ENCODE measurements at places on chromosomes 6 and 20.

DNA sequence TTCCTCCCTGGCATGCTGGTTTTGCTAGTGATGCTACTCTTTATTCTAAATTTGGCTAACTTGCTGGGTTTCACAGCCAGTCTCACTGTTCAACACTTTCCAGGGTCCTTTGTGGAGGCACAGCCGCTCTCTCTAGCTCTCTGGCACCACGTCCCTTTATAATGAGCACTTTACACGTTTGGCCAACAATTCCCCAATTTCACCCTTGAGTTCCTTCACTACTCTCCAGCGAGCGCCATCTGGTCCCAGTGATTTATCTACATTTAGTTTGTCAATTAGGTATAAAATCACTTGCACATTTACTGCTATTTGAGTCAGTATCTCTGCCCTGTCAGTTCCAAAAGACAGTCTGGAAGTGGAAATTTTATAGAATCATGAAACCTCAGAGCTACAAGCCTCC, 241.9 kb upstream of the MOCS1 start:
- no peak for ATAC-seq

DNA sequence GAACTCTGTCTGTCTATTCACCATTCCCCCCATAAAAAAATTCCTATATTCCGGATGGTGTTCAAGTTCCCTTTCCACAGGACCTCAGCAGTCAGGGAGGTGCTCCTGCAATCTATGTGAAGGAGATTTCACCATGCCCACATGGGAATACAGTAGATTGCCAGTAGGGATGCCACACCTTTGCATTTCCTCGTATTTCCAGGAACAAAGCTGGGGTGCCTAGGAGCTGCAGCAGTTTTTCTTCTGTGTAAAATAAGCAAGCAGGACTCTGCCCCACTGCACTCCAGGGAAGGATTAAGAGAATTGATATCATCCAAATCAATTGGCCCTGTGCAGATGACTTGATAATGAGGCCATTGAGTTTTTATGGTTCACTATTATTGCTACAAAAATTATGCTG, 7.4 kb upstream of the KIF16B start:
- no peak for ATAC-seq

DNA sequence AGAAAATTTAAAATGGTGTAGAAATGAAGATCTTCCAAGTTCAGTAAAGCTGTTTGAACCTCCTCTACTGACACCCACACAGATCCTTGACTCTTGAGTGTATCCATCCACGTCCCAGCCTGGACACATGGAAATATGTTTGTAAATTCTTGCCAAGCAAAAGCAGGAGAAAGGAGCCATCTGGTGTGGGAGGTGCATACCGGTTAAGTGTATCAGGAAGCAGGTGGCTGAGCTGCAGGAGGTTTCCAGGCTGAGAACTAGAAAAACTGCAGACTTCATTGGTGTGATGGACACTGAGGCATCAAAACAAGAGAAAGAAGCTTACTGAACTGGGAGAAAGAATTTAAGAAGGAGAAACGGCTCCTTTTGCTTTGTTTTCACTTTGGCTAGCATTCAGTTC, 229.9 kb upstream of the GRIK2 start:
- ATAC-seq: no peak

DNA sequence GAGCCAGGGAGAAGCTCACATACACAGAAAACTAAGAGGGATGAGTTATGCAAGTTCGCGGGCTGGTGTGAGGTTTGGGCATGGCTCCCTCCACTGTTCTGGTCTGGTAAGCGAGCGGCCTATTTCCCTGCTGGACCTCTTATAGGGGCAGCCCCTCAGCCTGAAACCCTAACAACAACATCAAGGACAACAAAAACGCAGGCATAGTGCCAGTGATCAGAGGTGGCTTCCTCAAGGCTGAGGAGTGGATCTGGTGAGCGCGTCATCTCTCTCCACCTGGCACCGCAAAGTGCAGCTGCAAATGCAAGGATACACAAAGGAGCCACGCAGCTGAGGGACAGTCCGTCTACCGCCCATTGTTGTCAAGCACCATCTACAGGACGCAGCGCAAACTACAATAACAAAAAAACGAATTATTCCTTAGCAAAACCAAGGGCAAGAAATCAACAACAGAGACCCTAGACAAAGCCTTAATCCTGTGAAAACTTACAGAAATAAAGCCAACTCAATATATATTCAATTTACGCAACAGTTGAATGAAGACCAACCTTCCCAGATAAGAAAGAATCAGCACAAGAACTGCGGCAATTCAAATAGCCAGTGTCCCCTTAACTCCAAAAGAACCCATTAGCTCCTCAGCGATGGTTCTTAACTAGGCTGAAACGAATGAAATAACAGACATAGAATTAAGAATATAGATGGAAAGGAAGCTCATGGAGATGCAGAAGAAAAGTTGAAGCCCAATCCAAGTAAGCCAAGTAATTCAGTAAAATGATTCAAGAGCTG, 9.2 kb upstream of the DEFB110 start:
- no peak for ATAC-seq

- peak; percentile 85 for ATAC-seq
Measured at GRCh38 chr6:33276864-33277662, at the start of gene B3GALT4. TSS of gene B3GALT4 (plus strand) at chr6:33277123. CDS start at chr6:33277420, 297 bp downstream.

DNA sequence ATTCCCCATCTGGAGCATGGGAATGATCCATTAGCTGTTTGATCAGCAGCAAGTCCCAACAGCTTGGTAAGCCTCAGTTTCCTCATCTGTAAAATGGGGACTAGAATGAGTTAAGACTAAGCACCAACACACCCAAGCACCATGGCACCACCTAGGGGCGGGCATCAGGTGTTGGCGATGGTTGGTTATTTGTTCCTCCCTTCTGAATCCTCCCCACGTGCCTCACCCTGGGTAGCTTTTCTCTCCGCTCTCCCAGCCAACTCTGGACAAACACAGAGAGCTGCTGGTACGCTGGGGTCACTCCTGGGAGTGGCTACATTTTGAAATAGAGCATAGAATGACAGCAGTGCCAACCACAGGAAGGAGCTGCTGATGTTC, 13.3 kb upstream of the ITPR3 start:
- no peak for ATAC-seq

DNA sequence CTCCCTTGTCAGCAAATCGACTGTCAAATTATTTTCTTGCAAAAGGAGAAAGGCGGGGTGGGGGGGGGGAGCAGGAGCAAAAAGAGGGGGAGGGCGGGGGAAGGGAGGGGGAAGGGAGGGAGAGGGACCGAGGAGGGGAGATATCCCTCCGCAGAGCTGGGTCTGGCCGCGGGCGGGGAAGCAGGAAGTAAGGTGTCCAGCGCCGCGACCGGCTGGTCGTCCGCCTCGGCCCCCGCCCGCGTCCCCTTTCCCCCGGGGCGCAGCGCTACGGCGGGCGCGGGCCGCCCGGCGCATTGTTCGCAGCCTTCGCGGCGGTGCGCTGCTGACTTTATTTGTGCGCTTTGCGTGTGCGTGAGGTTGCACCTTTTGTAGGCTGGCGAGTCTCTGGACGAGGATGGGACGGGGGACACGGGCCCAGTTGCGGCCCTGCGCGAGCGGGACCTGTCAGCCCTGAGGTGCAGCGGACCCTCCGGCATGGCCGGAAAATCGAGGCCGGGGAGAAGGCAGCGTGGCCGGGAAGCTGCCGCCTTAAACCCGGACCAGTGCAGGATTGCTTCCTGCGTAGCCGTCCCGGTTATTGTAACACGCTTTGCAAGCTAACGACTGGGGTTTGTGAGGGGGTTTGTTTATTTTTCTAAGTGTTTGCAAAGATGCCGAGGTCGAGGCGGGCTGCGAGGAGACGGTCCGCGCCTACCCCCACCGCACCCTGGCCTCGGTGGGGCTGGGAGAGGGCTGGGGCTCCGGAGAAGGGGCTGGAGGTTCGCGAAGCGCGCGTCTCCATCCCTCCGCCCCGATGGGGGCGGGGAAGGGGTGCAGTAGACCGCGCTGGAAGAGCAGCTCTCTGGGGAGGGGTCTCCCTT, 675 bp upstream of the TRERF1 start:
- peak; percentile 57 for ATAC-seq

DNA sequence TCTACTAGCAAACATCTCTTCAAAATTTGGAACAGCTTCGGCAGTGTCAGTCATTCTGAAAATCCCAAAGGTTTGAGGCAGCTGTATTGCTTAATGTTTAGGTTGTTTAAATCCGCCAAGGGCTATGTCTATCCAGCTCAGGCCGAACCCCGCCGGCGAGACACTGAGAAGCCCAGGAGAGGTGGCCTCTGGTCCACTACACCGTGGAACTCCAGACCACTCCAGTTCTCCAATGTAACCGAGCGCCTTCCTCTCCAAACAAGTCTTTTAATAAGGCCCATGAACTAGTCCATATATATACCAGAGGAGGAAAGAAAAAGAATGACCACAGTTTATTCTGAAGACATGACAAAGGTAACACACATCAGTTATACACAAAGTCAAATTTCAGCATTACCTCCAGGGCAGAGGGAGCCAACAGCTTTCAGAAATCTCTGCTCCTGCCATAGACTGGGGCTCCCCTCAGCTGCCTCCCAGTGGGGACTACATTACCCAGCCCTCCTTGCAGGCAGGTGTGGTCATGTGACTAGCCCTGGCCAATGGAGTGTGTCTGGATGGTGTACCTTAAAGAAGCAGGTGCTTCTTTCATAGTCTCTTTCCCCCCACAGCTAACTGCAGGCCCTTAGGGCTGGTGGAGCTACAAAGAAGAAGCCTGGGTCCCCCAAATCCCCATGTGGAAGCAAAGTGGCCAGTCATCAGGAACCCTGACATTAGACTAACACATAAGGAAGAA, at the start of gene RAMACL:
TSS of gene RAMACL (minus strand) at position 255 of the 733 bp plus-strand sequence. CDS start at position 54, 201 bp downstream.
- no peak for ATAC-seq

DNA sequence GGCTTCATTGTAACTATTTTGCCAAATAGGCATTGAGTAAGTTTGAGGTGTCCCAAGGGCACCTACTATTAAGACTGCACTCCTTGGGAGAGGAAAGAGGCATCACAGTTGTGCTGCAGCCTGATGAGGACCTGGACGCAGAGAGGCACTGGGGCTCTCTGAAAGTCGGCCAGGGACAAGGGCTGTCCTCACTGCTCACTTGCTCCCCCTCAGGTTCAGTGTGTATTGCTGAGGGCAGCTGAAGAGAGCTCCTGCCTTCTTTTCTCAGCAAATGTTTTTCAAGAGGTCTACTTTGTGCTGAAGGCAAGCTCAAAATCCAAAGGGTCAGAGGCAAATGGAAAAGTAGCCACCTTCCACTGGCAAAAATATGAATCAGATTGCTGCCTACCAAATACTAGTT, 331.8 kb downstream of the RIMS1 start:
- no peak for ATAC-seq

DNA sequence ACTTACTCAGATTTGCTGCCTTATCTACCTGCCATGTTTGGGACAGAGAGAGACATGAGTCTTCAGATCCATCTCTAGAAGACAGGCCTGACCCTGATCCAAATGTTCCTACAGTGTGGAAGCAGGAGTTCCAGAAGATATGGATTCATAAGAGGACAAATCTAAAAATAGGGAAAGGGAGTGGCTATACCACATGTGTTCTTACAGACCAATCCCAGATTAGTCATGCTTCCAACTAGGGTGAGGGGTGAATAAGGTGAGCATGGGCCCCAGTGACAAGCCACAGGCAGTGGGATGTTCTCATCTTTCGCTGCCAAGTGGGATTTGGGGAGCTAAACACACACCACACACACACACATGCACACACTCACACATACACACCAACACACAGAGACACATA, 670.7 kb upstream of the CITED2 start:
- no peak for ATAC-seq

- no peak for ATAC-seq
Measured at GRCh38 chr20:19428324-19428723, 215.9 kb downstream of the SLC24A3 start.

DNA sequence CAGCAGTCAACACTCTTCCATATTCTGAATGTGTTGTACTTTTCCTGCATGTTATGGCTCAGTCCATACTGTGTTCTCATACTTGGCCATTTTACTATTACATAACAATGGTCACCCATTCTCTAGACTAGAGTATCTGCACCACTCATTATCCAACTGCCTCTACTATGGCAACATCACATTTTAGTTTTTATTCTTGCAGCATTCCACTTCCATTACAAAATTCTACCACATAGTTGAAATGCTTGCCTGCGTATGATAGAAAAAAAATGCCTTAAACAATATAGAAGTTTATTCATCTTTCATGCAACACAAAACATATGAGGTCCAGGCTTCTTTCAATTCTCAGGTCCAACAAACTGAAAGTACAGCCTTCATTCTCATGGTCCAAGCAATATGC, 128.0 kb downstream of the TENT5A start:
- no peak for ATAC-seq

DNA sequence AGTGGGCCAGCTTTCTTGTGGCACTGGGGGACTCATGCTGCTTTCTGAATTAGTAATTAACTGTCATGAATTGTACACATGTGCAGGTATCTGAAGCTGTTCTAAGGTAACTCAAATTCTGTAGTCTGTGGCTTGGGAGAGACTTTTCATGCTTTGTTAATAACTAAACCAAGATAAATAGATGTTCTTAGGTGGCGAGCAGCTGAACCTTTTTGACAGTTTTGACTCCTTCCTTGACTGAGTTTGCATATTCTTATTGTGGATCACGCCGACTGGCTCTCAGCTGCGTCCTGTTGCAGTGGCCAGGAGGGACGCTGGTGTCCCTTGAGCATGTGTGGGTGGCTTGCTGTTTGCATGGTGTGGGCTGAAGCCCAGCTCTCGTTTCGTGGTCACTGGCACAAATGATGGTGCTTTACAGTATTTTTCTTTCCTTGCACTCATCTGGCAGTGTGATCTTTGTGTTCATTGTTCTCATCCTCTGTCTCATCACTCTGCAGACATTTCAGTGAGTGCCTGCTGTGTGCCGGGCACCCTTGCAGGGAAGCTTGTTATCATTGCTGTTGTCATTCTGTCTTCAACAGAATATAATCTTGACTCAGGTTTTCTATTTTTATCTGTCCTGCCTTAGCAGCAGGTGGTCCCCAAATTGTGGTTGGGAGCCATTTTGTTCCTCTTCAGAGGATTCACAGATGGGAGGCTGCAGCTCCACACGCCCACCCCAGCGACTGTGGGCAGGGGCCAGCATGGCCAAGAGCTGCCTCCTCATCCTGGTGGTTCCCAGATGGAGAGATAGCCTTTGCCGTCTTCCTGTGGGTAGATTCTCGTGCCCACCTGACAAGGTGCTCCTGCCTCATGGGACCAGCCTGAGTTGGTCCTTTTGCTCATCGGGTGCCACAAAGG, 39.6 kb downstream of the DUSP22 start:
- no peak for ATAC-seq

GRCh38 chr6:130421585-130421984, 55.8 kb downstream of the TMEM200A start:
- no peak for ATAC-seq

DNA sequence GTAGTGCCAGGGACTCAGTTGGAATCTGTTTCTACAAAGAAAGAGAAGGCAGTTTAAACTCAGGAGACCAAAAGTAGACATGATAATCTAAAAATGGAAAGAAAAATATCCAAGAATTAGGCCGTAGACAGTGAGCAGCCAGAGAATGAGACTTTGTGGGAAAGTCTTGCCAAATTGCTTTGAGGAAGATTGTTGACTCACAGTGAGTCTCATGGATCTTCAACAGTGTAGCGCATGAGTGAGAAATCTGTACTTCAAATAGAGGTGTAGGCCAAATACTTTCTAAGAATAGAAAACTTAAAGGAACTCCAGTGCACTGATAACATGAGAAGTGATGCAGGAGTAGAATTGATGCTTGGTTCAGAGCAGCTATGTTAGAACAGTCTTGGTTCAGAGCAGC, 284.5 kb downstream of the HTR1B start:
- ATAC-seq: no peak

Measured in gastroesophageal sphincter (tissue), 4 donors.